ENCODE measurements at places on chromosomes 7 and 10.

DNA sequence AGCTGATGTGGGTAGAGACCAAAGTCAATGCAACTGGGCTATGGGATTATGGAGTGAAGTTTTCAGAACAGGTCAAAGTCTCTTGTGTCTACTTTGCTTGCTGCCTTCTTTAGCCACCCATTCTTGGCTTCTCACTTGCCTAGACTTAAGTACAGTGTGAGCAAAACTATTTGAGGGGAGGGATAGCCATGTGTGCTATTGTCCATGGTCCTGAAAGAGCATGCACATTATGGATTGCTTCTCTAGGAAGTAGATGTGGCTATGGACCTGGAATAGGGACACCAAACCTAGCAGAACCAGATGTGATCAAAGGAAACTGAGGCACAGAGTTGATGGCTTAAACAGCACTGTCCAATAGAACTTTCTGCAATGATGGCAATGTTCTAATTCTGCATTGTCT lies 81.9 kb upstream of the ZNF800 start:
- no peak for DNase-seq

DNA sequence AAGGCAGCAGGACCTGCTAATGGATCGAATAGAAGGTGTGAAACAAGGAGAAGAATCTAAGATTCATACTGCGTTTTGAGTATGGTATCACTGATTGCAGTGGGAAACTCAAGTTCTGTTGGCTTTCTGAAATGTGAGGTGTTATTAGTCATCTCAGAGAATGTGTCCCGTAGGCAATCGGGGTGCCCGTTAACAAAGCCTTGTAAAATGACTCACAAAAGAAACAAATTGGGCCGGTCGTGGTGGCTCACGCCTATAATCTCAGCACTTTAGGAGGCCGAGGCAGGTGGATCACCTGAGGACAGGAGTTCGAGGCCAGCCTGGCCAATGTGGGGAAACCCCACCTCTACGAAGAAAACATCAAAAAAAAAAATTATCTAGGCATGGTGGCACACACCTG lies 118.2 kb upstream of the C7orf33 start:
- no peak for DNase-seq

DNA sequence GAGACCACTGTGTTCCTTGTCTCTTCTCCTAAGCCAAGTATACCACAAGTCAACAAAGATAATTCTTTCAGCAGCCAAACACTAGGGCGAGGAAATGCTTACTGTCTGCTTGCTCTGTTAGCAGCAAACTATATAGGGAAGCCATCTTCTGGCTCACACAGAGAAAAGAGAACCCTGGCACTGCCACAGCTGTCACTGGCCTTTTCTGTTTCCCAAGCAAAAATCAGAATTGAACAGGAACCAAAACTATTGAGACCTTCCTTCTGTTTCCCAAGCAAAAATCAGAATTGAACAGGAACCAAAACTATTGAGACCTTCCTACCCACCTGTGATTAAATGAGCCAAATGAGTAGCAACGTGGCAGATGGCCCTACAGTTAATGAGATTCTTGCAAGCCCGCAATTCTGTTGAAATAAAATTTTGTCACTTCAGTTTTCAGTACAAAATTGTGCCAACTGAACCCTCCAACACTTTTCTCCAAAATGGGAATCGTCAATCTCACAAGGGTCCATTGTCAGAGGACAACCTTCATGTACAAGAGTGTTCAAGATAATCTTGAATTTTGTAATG lies 54.5 kb downstream of the LRRTM3 start:
- DNase-seq: no peak

DNA sequence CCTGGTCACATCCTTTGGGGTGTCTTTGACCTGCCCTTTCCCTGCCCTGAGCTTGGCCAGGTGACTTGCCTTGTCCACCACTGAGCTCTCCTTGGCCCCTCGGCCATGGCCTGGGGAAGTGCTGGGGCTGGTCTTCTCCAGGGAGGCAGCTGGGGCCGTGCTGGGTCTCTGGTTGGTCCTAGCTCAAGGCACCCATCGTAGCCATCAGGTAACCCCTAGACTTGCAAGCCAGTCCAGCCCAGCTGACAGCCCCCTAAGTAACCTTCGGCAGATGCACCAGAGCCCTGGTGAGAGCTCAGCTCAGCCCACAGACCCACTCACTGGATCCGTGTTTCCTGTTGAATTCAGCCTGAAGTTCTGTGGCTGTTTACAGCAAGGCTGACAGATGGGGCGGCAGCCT lies 176.2 kb upstream of the SHH start:
- DNase-seq: no peak

DNA sequence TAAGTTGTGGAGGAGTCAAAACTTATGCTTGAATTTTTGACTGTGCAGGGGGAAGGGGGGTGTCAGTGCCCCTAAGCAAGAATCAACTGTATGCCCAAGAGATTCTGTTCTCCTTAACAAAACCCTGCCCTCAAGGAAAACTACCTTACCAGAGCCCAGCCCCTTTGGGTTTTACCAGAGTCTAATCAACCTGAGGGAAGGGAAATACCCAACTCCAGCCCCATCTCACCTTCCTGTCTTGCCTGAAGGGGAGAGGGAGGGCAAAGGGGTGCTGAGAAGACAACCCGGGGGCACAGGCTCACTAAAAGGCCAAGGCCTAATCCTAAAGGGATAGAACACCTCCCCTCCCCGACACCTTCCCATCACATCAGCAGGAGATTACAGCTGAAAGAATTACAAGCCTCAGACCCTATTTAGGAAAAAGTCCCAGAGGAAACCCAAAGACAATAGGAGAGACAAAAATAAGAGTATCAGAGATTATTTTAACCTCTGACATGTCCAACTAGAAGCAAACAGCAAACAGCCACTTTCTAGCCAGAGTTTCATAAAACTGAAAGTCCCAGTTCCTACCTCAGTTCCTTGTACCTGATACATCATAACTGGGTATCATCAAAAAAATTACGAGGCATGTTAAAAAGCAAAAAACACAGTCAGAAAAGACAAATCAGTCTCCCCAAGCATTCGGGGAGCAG lies 26.8 kb upstream of the C7orf33 start:
- no peak for DNase-seq

All from DND-41 (cell line).